Iris pigment epithelial cell (primary cell): ENCODE measurements at places on chromosomes 3 and 15.

GRCh38 chr3:98532275-98532637 lies 478 bp downstream of the GPR15 start:
- DNase-seq = no peak

DNA sequence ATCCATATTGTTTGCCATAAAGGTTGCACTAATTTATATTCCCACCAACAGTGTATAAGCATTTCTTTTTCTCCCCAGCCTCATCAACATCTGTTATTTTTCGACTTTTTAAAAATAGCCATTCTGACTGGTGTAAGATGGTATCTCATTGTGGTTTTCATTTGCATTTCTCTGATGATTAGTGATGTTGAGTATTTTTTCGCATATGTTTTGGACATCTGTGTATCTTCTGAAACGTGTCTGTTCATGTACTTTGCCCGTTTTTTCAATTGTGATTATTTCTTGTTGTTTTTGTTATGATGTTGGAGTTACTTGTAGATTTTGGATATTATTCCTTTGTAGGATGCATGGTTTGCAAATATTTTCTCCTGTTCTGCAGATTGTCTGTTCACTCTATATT lies 46.5 kb downstream of the TP63 start:
- no peak for DNase-seq

DNA sequence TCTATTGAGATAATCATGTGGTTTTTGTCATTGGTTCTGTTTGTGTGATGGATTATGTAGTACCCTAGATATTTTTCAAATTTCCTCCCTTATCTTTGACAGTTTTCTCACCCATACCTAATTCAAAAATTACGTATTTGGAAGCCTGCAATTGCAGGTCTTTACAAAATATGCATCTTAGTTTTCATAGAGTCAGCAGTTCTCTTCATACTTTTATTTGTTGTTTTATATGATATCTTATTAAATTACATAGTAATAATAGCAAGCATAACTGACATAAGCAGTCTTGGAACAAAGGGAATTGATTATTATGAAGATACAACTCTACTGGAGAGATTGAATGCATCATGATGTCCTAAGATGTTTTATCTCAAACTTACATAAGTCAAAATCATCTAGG lies 215.3 kb upstream of the CHRM5 start:
- DNase-seq = no peak

DNA sequence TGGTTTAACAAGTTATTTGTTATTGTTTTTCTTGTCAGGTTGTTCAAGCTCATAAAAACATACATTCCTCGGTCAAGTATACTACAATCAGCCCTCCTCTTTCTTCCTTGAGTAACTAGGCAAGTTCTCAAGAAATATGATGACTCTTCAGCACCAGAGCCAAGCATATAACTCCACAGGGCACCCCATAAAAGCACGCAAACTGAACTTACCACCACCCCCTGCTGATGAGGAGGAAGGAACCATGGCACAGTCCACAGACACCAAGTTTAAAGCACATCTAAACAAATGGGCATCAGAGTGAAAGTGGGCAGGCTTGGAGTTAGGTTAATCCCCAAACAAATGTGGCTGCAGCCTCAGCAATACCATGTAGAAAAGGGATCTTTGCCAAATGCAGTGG lies 5.3 kb downstream of the IP6K2 start:
- DNase-seq = no peak

DNA sequence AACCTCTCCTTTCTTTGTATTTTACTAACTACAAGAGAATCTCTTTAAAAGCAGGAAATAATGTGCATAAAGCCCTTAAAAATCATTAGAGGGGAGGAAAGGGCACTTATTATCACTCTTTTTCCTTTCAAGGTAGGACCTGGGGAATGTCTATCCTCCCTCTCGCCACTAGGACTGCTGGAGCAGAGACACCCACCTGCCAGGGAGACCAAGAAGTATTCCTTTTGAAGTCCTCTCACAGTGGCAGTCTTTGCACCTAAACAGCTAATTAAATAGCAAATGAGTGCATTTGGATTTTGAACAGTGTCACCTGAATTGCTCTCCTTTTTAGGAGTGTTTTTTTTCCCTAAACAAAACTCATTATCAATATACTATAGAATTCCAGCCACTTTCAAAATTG lies 874.1 kb downstream of the ZPLD1 start:
- no peak for DNase-seq

DNA sequence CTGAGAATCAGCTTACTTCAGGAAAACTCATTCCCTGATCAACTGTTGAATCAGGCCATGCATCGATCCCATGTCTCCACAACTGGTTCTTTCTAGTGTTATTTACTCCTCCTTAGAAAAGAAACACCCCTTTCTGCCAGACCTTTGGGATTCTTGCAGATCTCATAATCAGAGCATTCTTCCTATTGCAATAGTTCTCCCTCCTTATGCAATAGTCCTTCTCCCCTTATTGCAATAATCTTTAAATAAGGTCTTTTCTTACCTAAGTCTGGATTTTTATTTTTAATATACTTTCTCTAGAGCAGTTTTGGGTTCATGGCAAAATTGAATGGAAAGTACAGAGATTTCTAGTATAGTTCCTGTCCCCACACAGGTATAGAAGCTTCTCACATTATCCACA lies 141.9 kb upstream of the SGO1 start:
- DNase-seq = no peak

DNA sequence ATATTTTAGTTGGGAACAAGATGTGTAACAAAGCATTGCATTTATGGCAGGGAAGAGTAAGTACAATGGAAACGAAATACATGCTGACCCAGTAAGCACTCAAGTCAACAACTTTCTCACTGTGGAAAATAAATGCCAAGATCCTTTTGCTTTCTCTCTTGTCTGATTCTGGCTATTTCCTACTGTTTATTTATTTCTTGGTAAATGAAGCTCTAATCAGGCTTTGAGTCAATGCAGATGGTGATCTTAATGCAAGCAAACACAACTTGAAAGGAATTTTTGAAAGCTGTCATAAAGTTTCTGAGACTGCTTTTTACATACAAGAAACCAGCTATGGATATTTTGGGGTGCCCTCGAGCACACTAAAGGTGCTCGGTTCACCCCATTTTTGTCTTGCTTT lies 624.8 kb downstream of the MAGI1 start:
- DNase-seq = no peak

DNA sequence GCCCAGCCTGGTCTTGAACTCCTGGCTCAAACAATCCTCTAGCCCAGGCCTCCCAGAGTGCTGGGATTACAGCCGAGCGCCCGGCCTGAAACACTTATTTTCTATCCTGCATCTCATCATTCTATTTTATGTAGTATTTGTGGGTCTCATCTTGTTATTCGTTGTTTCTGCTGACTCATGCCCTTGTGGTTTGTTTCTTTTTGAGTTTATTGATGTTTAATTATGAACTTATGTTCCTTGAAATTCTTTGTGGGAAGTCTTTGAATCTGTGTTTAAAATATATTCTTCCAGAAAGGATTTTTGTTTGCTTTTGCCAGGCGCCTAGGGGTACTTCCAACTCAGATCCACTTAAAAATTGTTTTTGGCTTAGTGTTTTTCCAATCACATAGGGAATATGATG lies 78.3 kb upstream of the C15orf39 start:
- DNase-seq = peak; percentile 80
